ENCODE measurements at places on chromosomes 16 and 17. TPM values are rescaled to one million over a fixed set of nuclear protein-coding genes. Genes with fewer than 3 reads are reported as not detected.

DNA sequence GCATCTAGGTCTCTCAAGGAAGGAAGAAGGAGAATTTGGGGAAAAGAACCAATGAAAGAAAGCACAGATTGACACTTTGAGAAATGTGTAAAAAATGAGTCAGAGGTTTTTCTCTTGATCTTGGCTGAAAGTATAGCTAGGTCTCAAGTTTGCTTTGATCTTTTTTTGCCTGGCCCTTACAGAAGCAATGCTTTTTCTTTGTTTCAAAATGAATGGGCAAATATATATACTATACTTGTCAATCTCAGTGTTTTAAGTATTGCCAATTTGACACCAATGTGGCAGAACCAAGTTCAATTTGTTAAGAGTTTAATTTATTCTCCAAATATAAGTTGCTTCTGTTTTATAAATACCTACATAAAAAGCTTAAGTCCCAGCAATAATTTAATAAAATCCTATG is 119.6 kb downstream of the PPM1E start:
- no peaks in the 10 kb centered on the region for H3K4me1 ChIP-seq
- H3K36me3 ChIP-seq = no peaks in the 10 kb centered on the region
- no peak for DNase-seq

Gene TMEM92
- 4.8 TPM for total RNA-seq

DNA sequence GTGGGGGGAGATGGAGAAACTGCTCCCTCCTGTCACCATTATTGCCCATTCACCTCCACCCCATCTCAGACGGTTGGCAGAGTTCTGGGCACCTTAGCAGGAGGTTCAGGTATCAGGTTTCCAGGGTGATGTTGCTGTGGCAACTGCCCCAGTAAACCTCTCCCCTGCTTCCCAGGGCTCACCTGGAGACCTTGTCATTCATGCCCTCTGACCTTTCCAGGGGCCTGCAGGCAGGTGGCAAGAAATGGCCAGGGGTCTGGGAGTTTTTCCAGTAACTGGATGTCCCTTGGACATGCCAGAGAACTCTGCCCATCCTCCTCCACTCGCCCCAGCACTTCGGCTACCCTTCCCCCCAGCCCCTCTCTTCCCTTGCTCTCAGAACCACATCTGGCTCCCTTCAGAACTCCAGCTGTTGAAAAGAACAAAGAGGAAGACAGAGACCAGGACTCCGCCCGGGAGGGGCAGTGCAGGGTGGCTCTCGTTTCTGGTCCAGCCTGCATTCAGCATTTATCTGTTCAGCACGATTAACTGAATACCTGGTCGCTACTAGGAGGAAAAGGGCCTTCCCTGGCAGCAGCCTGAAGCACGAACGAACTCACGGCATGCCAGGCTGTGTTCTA is 8.5 kb downstream of the MLLT6 start:
- no peak for DNase-seq
- no peak overlapping the region for H3K27ac ChIP-seq
- H3K36me3 ChIP-seq = peaks cover 83% of the 10 kb centered on the region
- H3K4me1 ChIP-seq = peaks cover 13% of the 10 kb centered on the region

Gene CCL15
- total RNA-seq = not detected

GRCh38 chr16:80150978-80151721 is 389.6 kb upstream of the DYNLRB2 start:
- peaks cover 14% of the 10 kb centered on the region for H3K27me3 ChIP-seq
- no peak for DNase-seq
- no peak overlapping the region for H3K27ac ChIP-seq
- H3K36me3 ChIP-seq = no peaks in the 10 kb centered on the region

Gene CAPNS2
- not detected for total RNA-seq

DNA sequence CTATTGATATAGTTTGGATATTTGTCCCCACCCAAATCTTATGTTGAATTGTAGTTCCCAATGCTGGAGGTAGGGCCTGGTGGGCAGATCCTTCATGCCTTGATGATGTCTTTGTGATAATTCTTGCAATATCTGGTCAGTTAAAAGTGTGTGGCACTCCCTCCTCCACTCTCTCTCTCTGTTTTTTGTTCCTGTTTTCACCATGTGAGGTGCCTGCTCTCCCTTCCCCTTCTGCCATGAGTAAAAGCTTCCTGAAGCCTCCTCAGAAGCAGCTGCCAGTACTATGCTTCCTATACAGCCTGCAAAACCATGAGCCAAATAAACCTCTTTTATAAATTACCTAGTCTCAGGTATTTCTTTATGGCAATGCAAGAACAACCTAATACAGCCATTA is 47.3 kb downstream of the TOM1L2 start:
- no peak for DNase-seq
- peaks cover 6% of the 10 kb centered on the region for H3K36me3 ChIP-seq
- H3K27ac ChIP-seq = no peak overlapping the region
- H3K4me3 ChIP-seq = no peak overlapping the region

DNA sequence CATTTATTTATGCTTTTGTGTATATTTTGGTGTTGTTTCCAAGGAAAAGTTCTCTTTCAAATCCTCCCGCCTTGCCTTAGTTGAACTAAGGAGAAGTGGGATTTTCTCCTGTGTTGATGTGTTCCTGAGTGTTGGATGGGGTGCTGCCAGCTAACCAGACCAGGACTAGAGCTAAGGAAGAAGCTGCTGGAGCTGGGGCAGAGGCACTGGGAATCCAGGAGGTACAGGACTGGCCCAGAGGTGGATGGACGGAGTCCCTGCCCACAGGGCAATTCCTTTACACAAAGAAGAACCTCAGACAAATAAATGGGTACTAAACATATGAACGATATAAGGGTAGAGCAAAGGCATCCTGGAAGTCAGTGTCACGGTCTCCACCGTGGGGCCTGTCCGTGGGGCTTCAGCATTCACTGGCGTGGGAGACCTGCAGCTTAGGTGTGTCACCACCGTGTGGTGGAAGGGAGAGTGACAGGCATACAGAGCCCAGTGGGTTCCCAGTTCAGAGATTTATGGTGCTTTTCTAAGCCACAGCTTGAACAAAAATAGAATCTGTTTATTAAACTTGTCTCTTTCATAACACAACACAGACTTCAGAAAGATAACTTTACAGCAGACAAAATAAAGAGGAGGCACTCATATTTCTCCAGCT is 270.7 kb downstream of the NTN1 start:
- H3K27me3 ChIP-seq = no peaks in the 10 kb centered on the region
- no peaks in the 10 kb centered on the region for H3K4me1 ChIP-seq
- DNase-seq = peak; percentile 27
- no peak overlapping the region for H3K4me3 ChIP-seq

GRCh38 chr16:83887080-83887479 is 11.8 kb upstream of the MLYCD start:
- H3K4me1 ChIP-seq = no peaks in the 10 kb centered on the region
- H3K4me3 ChIP-seq = no peak overlapping the region
- H3K36me3 ChIP-seq = no peaks in the 10 kb centered on the region
- no peak for DNase-seq

Gene DNAI2
- total RNA-seq = not detected

Gene SALL1
- not detected for total RNA-seq

GRCh38 chr16:18803569-18804462 is 2.5 kb upstream of the ARL6IP1 start:
- peaks cover 19% of the 10 kb centered on the region for H3K4me1 ChIP-seq
- H3K4me3 ChIP-seq = no peak overlapping the region
- DNase-seq = no peak
- no peaks in the 10 kb centered on the region for H3K27me3 ChIP-seq

GRCh38 chr17:66313995-66314659 is 11.7 kb downstream of the PRKCA start:
- no peak overlapping the region for H3K27ac ChIP-seq
- H3K27me3 ChIP-seq = no peaks in the 10 kb centered on the region
- H3K36me3 ChIP-seq = peaks cover 37% of the 10 kb centered on the region
- H3K4me1 ChIP-seq = peaks cover 60% of the 10 kb centered on the region
- H3K4me3 ChIP-seq = no peak overlapping the region

GRCh38 chr16:74999609-75000480 is 1.0 kb downstream of the ZNRF1 start:
- peaks cover 50% of the 10 kb centered on the region for H3K4me1 ChIP-seq
- peak overlapping the region; percentile 72 for H3K4me3 ChIP-seq
- H3K36me3 ChIP-seq = peaks cover 28% of the 10 kb centered on the region
- H3K27ac ChIP-seq = peak overlapping the region; percentile 63
- H3K27me3 ChIP-seq = no peaks in the 10 kb centered on the region
- DNase-seq = peak; percentile 70

Gene ADGRG1
- total RNA-seq = 269 TPM

Gene PERCC1
- not detected for total RNA-seq

Gene GRIN2C
- total RNA-seq = not detected

Gene SLC16A11
- total RNA-seq = not detected

GRCh38 chr16:11106726-11107125 is 149.3 kb downstream of the SOCS1 start:
- peaks cover 19% of the 10 kb centered on the region for H3K4me1 ChIP-seq
- DNase-seq = no peak
- no peak overlapping the region for H3K4me3 ChIP-seq
- H3K36me3 ChIP-seq = no peaks in the 10 kb centered on the region
- H3K27ac ChIP-seq = no peak overlapping the region
- H3K27me3 ChIP-seq = no peaks in the 10 kb centered on the region

GRCh38 chr16:53123747-53124146 is 69.0 kb downstream of the CHD9 start:
- H3K27ac ChIP-seq = no peak overlapping the region
- H3K4me1 ChIP-seq = peaks cover 1% of the 10 kb centered on the region
- no peaks in the 10 kb centered on the region for H3K36me3 ChIP-seq
- H3K4me3 ChIP-seq = no peak overlapping the region

Gene CLEC18B
- 1.3 TPM for total RNA-seq
